ENCODE measurements at places on chromosomes 6 and 20. TPM values are rescaled to one million over a fixed set of nuclear protein-coding genes. Genes with fewer than 3 reads are reported as not detected.

The JARID2 gene
- 25.5 TPM for total RNA-seq

The FAM217A gene
- not detected for total RNA-seq

The COL21A1 gene
- total RNA-seq = not detected

The HLA-DRB1 gene
- total RNA-seq = 26.1 TPM

The SCP2D1 gene
- total RNA-seq = not detected

The C6orf58 gene
- total RNA-seq = not detected

The SLC26A8 gene
- not detected for total RNA-seq

The PRSS16 gene
- total RNA-seq = 0.35 TPM

The DNAH8 gene
- 0.20 TPM for total RNA-seq

The WFDC12 gene
- total RNA-seq = not detected

The GJE1 gene
- total RNA-seq = not detected

DNA sequence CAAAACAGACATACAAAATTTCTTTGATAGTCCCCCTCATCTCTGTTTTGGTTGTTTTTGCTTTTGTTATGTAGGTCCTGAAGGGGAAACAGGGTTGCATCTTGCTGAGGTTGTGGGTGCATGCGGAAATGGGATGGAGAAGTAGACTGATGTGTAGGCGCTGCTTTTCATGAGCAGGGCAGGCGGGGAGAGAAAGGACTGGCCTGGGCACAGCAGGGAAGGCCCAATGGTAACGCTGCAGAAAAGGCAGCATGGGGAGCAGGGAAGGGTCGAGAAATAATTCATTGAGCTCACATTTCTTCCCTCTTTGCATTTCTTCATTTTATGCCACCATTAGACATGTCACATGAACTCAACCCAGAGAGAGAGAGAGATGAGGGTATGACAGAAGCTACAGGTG is 74.3 kb upstream of the CCN2 start:
- DNase-seq = no peak

GRCh38 chr20:44123251-44123650 is 63.7 kb downstream of the JPH2 start:
- DNase-seq = no peak

DNA sequence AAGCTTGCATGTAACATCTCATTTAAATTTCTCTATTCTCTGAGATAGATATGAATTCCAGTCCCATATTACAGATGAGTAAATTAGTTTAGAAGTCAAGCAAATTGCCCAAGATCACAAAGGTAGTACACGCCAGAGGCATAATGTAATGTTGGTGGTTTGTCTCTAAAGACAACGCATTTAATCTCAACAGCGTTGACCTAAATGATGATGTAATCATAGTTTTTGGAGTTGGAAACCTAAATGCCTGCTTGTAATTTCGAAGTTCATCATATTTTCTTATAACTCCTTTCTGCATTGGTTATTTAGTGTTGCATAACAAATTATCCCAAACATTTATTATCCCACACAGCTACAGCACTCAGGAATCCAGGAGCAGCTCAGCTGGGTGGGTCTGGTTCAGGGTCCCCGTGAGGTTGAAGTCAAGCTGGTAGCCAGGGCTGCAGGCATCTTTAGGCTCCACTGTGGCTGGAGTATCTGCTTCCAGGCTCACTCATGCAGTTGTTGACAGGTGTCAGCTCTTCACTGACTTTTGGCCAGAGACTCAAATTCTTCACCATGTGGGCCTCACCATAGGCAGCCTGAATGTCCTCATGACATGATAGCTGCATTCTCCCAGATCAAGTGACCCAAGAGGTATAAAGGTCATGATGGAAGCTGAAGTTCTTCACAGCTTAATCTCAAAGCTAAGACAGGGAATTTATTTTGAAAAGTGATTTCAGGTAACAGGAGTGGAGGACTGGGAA is 122.0 kb upstream of the SPTLC3 start:
- no peak for DNase-seq

DNA sequence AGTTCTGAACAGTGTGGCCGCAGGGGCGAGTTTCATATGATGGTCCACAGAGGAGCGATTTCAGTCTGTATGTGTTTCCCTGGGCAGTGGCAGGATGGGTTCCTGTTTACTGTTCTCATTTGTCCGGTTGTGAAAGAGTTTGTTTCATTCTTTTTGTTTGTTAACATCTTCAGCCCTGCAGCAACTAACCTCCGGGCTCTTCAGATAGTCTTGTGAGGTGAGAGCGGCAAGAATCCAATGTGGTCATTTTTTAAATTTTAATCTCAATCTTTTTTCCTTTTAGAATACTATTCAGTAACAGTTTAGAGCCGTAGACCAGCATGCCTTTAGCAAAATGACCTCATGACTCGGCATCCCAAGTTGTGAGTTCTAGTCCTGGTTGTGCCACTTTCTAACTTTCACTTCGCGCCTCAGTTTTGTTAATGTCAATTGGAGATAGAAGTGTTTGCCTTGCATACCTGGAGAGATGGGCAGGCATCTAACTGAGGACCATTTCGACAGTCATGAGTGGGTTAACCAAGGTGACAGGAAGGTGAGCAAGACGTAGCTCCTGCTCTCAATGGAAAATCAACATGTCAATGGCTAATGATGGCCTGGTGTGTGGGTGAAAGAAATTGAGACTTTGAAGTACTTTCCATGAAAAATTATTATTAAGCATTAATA is 38.5 kb upstream of the PXDC1 start:
- no peak for DNase-seq

- DNase-seq = no peak
These were observed 36.9 kb upstream of the HLA-C start for GRCh38 chr6:31308845-31309175.

DNA sequence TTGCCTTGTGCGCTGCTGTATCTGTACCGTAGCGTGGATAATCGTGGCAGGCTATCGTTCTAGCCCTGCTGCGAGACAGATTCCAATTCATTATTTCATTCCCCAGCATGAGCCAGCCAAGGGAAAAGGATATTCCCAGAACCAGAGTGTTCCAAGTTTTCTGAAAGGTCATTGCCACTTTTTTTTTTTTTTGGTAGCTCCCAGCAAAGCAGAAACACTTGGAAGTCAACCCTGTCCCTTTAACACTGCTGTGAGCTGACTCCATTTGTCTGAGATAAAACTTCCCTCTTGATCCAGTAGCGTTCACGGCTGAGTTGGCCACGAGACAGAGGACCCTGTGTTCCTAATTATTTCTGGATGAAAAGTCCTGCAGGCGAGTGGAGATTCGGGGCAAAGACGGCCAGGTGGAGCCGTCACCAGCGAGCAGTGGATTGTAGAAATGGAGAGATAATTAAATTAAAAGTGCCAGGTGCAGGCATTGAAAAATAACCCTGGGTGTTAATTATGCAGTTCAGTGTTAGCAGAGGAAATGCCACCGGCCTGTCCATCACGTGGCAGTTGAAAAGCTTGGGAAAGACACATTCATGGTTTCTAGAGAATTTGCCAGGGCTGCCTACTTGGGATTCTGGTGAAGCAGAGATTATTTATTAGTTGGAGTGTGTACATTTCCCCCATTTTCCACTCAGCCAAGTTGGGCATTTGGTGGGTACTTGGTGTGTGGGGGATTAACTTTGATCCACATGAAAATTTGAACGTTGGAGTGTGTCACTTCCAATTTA is 164.2 kb downstream of the SLC24A3 start:
- no peak for DNase-seq

GRCh38 chr20:47183367-47183766 is 173.1 kb downstream of the ZMYND8 start:
- DNase-seq = no peak

DNA sequence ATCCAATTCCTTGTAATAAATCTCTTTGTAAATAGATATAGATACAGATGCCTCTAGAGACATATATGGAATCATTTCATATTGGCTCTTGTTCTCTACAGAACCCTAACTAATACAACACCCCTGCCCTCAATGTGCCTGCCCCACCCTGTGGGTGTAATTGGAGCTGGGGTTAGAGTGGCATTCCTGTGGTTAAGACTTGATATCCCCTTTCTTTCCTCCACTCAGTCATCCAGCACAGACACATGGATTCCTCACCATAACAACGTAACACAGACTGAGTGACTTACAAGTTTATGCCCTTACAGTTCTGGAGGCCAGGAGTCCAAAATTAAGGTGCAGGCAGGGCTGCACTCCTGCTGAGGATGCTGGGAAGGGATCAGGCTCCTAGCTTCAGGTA is 42.8 kb downstream of the C6orf118 start:
- DNase-seq = no peak

DNA sequence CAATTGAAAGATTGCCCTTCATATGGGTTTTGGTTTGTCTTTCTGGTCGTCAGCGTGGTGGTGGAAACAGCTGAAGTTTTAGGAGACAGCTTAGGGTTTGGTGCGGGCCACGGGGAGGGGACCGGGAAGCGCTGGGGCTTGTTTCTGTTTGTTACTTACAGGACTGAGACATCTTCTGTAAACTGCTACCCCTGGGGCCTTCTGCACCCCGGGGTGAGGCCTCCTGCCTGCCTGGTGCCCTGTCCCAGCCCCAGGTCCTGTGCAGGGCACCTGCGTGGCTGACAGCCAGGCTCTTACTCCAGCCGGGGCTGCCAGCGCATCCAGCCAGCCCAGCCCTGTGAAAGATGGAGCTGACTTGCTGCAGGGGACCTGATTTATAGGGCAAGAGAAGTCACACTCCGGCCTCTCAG is 22.8 kb downstream of the NPEPL1 start:
- no peak for DNase-seq

DNA sequence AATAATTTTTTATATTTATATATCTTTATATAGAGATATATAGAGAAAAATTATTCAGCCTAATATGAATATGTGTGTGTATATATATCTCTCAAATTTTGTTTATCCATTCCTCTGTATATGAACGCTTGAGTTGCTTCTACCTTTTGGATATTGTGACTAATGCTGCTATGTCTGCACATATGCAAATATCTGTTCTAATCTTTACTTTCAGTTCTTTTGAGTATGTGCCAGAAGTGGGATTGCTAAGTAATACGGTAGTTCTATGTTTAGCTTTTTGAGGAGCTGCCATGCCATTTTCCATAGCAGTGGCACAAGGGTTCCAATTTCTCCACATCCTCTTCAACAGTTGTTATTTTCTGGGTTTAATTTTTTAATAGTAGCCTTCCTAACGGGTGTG is 72.8 kb upstream of the CEP85L start:
- DNase-seq = no peak

- no peak for DNase-seq
These were observed 120.3 kb upstream of the MOCS1 start for GRCh38 chr6:40054602-40055001.

GRCh38 chr6:85490516-85491248 is 40.8 kb downstream of the NT5E start:
- DNase-seq = no peak

DNA sequence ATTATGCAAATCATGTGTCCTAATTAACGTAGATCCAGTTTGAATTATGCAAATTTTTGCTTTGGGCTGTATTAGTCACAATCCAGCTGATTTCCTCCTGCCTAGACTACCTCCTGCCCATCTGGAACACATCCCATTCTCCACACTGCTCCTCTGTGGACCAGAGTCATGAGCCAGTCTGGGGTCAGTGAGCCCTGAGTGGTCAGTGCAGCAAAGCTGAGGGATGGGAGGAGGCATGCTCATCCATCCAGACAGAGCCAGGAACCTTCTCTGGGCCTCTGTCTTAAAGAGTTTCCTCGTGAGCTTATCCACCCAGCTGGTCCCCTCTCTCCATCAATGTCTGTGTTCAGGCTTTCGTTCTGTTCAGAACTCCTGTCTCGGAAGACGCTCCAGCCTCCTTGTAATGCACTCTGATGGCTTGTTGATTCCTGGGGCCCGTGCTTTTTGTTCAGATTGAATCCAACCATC is 747.8 kb downstream of the PTPRT start:
- no peak for DNase-seq

GRCh38 chr20:51797357-51798025 is 4.8 kb downstream of the SALL4 start:
- no peak for DNase-seq

- DNase-seq = no peak
These were observed 120.3 kb downstream of the LCA5 start for GRCh38 chr6:79416931-79417330.

GRCh38 chr6:112342511-112342910 is 4.6 kb upstream of the RFPL4B start:
- no peak for DNase-seq

DNA sequence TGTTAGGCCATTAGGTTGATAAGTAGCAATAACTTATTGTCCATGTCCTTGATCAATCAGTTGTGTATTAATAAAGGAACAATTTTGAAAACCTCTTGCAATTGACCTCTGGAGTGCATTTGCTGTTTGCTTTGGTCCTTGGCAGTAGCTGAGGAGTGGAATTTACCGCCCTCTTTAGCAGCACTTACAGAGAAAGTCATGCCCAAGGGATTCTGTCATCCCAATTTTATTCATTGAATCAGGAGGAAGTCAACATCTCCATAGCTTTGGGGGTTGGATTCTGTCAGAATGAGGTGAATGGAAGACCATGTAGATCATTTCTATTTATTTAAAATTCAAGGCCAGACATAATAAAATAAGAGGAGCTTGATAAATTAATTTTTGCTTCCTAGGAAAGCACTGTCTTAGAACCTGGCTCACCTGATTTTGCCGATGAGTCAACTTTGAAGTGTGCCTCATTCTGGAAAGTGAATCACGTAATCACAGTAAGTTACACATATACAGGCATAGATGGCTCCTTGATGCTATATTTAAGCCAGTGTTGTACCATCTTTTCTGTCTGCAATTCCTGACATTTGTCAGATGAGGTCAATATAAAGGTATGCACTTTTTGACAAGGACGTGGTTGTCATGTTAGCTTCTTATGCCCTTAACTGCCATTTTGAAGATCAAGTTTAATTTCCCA is 128.7 kb upstream of the MLIP start:
- DNase-seq = no peak

- DNase-seq = no peak
These were observed 181.2 kb upstream of the FOXQ1 start for GRCh38 chr6:1130709-1131108.

DNA sequence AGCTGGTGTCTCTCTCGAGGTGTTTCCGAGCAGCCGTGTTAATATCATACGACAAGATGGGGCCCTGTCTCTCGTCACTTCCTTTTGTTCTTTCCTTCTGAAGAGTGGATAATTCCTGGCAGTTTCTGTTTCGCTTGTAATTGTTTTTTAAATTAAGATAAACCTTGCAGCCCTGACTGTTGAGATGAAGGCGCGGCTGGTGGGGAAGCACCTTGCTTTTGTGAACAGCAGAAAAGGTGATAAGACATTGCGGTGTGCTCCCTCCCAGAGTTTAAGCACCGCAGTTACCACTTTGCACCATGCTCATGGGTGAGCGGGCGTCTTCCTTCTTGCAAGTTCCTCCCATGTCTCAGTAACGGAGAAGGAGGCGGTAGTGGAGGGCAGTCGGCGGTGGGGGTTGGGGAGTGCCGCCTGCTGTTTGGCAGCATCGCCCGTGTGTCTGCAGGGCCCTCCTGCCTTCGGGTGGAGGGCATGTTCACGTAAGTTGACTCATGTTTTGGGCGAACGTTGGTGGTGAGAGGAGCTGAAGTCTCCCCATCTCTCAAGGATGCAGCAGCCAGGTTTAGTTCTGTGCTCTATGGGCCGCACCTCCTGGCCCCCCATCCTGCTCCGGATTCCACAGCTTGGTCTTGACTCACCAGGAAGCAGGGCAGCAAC is 345.9 kb downstream of the TAF4 start:
- peak; percentile 76 for DNase-seq

DNA sequence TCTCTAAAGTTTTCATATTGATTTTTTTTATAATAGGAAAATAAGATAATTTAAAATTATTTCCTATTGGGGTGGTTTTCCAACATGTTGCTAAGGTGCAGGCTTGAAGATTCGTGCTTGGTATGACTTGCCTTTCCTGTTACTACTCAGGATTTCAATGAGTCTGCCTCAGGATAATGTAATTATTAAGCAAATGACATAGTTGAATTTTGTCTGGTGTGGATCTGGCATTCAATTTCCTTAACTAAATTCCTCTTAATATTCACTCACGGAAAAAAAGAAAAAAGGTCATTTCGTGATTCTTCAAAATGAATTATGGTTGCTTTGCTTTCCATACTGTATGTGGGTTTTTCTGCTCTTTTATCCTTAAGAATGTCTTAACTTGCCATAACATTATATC is 9.3 kb upstream of the FILIP1 start:
- DNase-seq = no peak
